ENCODE measurements at places on chromosomes 3 and 15.

DNA sequence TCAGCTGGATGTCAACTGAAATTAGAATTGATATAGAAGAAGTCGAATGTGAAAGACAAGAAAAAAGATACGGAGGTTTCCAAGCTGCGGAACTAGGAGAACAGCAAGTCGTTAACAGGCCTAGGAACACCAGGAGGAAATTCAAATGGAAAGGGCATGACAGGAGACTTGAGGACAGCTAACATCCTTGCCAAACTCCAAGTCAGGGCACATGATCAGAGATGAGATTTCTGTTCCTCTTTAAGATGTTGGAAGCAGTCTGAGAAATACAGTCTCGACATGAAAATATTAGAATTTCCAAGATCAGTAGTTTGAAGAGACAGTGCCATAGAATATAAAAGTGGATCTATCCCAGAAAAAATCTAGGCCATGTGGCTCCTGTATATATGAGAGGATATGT, 5.0 kb downstream of the MYO5A start:
- no peak for DNase-seq

GRCh38 chr3:124565013-124565412, 165.2 kb upstream of the UMPS start:
- DNase-seq = peak; percentile 78

- no peak for DNase-seq
These were observed 107.3 kb upstream of the LIPC start for GRCh38 chr15:58324533-58324932.

DNA sequence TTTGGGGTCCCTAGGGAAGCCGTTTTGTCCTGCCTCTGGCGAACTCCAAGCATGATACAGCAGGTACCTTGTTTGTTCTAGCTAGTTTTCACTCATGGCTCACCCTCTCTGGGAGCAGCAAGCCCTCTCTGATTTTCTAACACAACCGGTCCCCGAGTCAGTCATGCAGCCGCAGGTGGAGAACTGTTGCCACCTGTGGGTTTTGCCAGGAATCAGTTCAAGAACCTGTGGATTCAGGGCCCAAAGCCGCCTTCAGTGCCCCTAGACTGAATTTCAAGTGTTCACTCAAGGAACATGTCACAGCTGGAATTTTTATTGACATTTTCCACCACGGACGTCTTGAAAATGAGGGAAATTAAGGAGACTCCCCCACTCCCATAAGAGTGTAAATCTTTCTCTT, 13.3 kb upstream of the LRRK1 start:
- DNase-seq = no peak

DNA sequence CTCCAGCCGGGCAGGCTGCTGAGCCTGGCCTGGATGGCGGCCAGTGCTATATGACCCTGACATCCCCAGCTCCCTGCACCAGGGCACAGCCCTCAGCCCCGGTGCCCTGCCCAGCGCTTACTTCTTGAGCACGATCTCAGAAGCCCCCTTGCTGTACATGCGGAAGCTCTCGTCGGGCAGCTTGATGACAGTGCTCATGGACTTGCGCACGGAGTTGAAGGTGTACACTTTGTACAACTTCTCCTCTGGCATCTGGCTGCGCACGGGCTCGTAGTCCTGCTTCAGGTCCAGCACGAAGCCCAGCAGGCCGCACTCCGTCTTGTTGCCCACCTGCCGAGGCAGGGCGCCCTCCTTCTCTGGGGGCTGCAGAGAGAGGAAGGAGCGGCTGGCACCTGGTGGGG, 38.8 kb upstream of the SEC13 start:
- no peak for DNase-seq
